ENCODE measurements at places on chromosomes 3 and 15. TPM values are rescaled to one million over a fixed set of nuclear protein-coding genes. Genes with fewer than 3 reads are reported as not detected.

The GNB4 gene
- 16.5 TPM for total RNA-seq

The MESP2 gene
- 0.62 TPM for total RNA-seq

The GOLGA6B gene
- total RNA-seq: 0.09 TPM

The TERC gene
- total RNA-seq: 0.93 TPM

The TMC3 gene
- not detected for total RNA-seq

The ADAMTS17 gene
- 0.20 TPM for total RNA-seq

The MNS1 gene
- 2.7 TPM for total RNA-seq

The SAMD7 gene
- not detected for total RNA-seq

Measured in A549 treated with DMSO at 1 μM for 4 hours (cell line).